Common myeloid progenitor, CD34-positive (primary cell): ENCODE measurements at places on chromosomes 16 and 17.

GRCh38 chr16:22638393-22639206, 127.9 kb downstream of the NPIPB5 start:
- no peak for DNase-seq

DNA sequence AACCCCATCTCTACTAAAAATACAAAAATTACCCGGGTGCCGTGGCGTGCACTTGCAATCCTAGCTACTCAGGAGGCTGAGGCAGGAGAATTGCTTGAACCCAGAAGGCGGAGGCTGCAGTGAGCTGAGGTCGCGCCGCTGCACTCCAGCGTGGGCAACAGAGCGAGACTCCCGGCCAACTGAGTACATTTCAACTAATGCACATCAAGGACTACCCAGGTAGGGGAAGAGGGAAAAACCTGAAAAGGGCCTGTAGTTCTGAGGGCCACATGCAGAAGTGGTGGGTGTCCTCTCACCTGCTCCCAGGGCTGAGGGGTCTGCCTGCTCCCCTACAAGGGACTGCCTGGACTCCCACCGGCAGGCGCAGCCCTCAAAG, 584 bp upstream of the SLC16A5 start:
- no peak for DNase-seq

DNA sequence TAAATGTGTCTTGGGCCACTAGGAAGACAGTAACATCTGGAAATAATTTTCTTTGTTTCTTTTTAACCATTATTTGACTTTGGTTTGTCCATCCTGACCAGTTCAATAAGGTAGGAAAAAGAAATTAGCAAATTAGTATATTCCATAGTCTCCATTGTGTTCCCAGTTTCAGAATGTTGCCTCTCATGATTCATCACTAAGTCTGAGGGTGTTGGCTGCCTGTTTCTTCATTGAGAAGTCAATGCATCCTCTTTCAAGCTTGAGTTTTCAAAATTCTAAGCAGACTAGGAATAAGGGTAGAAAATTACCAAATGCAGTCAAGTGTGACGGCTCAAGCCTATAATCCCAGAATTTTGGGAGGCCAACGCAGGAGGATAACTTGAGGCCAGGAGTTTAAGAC, 41.9 kb downstream of the ZFHX3 start:
- no peak for DNase-seq

DNA sequence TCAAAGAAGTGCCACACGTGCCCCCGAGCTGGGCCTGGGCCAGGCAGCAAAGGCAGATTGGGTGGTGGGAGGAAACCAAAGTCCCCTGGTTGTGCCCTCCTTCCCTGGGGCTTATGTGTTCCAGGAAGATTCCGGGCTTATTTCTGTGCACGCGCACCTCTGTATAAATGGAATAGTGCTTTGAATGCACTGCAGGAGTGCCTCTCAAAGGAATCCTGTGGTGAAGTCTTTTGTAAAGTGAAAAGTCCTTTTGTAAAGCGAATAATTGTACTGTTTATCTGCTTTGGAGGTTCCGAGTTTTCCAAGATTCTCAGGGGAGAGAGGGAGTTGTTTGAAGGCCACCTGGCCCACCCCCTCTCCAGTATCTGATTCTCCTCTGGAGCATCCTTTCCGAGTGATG, 26.8 kb downstream of the C17orf75 start:
- no peak for DNase-seq

GRCh38 chr16:52586159-52586558, 39.2 kb upstream of the TOX3 start:
- no peak for DNase-seq

DNA sequence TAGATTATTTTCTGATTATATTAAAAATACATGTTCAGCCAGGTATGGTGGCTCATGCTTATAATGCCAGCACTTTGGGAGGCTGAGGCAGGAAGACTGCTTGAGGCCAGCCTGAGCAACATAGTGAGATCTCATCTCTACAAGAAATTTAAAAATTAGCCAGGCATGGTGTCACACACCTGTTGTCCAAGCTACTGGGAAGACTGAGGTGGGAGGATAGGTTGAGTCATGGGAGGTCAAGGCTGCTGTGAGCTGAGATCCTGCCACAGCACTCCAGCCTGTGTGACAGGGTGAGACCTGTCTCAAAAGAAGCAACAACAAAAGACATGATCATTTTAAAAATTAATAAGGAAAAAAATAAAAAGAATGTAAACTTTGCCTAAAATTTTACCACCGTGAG, 40.7 kb downstream of the PRAC1 start:
- no peak for DNase-seq

GRCh38 chr17:32727681-32728080, 149.2 kb downstream of the MYO1D start:
- DNase-seq, result no peak

DNA sequence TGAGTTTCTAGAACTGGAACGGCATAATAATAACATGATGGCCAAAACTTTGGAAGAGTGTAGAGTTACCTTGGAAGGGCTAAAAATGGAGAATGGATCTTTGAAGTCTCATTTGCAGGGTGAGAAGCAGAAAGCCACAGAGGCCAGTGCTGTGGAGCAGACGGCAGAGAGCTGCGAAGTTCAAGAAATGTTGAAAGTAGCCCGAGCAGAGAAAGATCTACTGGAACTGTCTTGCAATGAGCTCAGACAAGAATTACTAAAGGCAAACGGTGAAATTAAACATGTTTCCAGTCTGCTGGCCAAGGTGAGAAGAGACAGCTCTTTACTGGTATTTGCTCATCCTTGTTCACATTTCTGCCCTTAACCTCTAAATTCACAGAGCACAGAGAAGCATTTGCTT, 196.4 kb downstream of the SPECC1 start:
- no peak for DNase-seq

DNA sequence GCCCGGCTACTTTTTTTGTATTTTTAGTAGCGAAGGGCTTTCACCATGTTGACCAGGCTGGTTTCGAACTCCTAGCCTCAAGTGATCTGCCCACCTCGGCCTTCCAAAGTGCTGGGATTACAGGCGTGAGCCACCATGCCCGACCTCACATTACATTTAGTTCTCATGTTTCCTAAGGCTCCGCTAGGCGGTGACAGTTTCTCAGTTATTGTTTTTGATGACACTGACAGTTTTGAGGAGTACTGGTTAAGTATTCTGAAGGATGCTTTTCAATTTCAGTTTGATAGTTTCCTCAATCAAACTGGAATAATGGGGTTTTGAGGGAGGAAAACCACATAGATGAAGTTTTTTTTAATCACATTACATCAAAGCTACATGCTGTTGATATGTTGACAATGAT, 1028.5 kb downstream of the CDH8 start:
- DNase-seq, result no peak

- DNase-seq, result no peak
Measured at GRCh38 chr17:47190243-47190642, 1.1 kb upstream of the CDC27 start.

GRCh38 chr16:68833251-68833650, 10.1 kb upstream of the TANGO6 start:
- no peak for DNase-seq

DNA sequence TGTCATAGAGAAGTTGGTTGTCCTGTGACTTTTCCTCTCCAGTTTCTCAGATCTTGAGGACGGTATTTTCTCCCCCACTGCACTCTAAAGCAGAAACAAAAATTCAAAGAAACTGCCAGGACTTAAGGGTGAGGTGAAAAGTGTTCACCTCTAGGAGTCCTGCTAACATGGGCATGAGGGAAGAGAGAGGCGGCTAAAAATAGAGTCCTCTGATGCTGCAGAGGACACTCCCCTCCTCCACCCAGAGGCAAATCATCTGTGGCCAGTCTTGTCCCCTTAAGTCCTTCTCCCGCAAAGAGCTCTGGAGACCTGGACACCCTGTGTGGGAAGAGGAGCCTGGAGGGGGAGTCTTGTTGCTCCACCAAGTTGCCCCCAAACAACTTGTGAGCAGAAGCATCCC, 4.7 kb upstream of the DDX19A start:
- DNase-seq, result peak; percentile 10

DNA sequence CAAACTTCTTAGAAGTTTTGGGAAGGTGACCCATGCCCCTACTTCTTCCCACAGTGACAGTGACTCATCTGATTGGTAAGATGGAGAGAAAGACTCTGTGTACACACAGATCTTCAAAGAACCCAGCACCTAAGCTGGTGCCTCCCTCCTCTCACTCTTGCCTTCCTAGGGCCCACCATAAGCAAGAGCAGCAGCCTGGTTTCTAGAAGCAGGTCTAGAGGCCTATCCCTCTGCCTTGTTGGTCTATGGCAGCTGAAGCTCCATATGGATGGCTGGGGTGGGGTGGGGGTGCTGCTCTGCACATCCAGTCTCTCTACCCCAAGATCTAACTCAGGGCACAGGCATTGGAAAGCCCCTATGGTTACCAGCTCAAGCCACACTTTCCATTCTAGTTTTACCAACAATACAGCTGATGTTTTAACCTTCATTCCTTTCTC, 47.5 kb downstream of the STAT3 start:
- DNase-seq, result no peak

DNA sequence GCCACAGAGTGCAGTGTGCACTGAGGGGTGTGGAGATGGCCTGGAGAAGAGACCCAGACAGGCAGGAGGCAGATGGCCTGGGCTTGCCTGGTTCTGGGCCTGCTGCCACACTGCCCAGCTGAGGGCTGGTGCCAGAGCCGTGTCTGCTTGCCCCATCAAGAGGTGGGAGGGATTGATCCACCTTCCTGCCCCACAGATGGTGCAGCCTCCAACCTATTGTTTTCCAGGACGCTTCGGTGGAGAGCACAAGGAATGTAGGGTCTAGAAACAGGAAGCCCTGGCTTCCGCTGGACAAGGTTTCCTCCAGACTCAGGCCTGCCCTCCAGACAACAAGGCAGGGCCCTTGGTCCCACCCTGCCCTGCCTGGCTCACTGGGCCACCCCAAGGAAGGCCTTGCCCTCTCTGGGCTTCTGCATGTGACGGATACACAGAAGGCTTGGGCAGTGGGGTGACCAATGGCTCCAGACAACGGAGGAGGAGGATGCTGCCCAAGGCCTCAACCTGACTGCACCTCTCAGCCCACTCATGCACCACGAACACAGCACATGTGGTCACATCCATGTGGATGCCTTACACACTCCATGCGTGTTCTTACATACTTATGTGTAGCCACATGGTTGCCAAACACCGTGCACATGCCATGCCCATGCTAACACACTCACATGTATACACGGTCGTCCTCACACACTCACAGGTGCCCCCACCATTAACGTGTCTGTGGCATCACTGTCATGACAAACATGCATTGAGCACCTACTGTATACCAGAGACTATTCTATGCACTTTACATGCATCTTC, 6.5 kb upstream of the CDH5 start:
- no peak for DNase-seq

DNA sequence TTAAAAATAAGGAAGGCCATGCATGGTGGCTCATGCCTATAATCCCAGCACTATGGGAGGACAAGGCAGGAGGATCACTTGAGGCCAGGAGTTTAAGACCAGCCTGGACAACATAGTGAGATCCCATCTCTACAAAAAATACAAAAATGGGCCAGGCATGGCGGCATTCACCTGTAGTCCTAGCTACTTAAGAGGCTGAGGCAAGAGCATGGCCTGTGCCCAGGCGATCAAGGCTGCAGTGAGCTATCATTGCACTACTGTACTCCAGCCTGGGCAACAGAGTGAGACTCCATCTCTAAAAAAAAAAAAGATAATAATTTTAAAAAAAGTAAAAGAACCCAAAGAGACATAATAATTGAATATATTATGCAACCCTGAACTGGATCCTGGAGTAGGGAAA, 83.6 kb upstream of the ZNF423 start:
- DNase-seq, result no peak

- no peak for DNase-seq
Measured at GRCh38 chr16:2795395-2796143, 2.7 kb upstream of the PRSS41 start.

- DNase-seq, result no peak
Measured at GRCh38 chr17:37092701-37093100, 143.9 kb downstream of the AATF start.

GRCh38 chr16:24977678-24978075, 37.5 kb downstream of the ARHGAP17 start:
- DNase-seq, result no peak

DNA sequence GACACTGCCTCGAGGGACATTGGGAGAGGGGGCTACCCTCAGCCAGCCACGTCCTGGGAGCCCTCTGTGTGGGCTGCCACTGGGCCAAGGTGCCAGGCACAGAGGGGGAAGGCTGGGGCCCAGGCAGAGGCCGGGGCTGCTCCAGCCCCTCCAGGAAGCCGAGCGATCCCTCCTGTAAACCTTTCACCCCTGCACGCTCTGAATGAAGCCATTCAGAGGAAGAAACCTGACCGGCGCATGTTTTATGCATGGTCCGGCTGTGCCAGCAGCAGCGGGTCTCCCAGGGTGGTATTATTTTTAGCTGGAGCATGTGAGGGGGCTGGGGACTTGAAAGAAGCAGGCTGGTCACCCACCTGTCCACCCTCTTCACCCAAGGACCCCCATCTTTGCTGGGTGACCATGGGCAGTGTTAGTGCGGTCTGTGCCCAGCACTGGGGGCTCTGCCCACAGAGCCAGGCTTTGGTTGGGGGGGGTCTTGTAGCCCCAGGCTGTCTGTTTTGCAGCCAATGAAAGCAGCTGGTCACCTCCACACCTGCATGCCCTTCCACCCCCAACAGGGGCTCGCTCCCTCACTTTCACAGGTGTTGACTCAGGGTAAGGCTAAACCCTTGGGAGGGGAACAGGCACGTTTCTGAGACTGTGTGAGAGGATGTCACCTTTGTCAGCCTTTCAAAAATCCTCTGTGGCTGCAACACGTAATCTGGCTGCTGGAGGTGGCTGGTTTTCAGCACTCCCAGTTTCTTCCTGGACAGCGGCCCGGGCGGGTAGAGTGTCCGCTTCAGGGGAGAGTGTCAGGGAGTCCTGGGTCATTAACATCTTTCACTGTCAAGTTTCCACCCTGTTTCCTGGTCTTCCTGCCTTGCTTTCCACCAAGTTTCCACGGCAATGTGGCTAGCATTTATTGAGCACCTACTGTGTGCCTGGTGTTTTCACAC, 77.1 kb upstream of the BRD7 start:
- no peak for DNase-seq

GRCh38 chr16:85918436-85918835, 19.5 kb downstream of the IRF8 start:
- no peak for DNase-seq

- no peak for DNase-seq
Measured at GRCh38 chr16:89958068-89958467, 9.5 kb downstream of the DEF8 start.

GRCh38 chr16:57019746-57020145, 30.4 kb downstream of the NLRC5 start:
- DNase-seq, result no peak

GRCh38 chr17:19339341-19339815, 23.1 kb downstream of the B9D1 start:
- no peak for DNase-seq

DNA sequence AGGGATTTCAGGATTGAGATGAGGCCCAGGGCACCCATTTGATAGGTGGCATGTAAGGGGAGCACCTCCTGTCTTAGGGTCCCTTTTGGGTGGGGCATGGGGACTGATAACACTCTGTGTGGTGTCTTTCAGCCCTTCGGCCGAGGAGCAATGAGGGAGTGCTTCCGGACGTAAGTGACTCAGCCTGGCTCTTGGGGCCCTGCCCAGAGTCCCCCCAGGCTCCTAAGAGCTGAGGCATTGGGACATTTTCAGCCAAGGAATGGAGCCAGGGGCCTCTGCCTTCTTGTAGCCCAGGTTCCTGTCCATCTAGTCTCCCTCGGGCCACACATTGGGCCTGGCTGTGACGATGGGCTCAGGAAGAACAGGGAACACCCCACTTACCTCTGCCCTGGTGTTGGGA, 44.4 kb downstream of the EEF2K start:
- no peak for DNase-seq
